ENCODE measurements at places on chromosomes 1 and 21.

DNA sequence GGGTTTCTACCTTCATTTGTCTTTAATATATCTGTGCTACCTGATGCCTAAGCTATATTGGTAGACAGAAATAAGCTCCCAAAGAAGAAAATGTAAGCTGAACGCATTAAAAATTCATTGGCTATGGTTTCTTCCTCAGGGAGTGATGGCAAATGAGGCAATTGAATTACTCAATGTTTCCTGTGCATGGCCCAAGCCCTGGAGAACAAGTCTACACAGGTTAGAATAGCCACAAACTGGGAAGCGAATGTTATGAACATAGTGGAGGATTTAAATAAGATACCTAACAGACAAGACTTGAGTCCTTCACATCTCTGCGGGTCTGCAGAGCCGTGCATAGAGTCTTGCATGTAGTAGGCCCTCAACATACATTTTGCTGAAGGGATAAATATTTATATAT lies 350.3 kb downstream of the RWDD3 start:
- DNase-seq, result no peak

- no peak for DNase-seq
Measured at GRCh38 chr1:183461350-183461749, 10.9 kb upstream of the SMG7 start.

GRCh38 chr1:87437663-87438295 lies 109.1 kb downstream of the LMO4 start:
- no peak for DNase-seq

DNA sequence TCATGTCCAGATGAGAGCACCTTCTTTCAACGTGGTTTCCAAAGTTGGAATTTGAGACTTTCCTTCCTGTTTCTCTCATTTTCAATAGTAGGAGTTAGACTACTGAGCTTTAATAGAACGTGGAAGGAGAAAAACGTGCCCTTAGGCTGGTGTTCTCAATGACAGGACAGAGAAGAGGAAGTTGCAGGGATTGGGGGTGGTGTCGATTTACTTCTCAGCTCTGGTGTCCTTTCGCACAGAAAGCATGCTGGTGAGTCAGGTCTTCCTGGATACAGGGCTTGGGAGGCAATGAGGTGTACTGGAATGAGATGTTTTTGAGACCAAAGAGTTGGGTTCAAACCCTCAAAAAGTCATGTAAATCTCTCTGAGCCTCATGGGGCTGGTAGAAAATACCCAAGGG lies 67.1 kb downstream of the HIVEP3 start:
- DNase-seq, result no peak

GRCh38 chr1:45512641-45513054 lies 9.0 kb downstream of the PRDX1 start:
- DNase-seq, result no peak

DNA sequence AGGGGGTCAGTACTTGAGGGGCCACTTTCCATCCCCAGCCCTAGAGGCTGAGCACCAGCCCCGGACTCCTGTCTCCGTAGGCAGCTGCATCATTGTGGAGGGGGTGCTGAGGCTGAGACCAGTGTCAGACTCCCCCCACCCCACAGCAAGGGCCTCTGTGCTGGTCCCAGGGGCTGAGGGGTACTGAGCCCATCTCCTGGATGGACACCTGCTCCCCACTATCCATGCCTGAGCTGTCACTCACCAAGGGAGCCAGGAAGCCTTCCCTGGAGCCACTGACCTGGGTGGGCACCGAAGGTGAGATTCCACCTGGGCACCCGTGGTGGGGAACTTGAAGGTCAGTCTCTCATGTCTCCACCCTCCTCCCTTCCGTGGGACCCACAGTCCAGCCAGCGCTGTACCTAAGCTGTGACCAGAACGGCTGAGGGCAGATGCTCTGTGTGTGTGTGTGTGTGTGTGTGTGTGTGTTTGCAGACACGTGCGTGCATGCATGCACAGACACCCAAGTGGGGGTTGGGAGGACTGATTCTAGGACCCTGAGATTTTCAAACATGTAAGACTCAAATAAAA lies 9.3 kb downstream of the DISP3 start:
- DNase-seq, result no peak

DNA sequence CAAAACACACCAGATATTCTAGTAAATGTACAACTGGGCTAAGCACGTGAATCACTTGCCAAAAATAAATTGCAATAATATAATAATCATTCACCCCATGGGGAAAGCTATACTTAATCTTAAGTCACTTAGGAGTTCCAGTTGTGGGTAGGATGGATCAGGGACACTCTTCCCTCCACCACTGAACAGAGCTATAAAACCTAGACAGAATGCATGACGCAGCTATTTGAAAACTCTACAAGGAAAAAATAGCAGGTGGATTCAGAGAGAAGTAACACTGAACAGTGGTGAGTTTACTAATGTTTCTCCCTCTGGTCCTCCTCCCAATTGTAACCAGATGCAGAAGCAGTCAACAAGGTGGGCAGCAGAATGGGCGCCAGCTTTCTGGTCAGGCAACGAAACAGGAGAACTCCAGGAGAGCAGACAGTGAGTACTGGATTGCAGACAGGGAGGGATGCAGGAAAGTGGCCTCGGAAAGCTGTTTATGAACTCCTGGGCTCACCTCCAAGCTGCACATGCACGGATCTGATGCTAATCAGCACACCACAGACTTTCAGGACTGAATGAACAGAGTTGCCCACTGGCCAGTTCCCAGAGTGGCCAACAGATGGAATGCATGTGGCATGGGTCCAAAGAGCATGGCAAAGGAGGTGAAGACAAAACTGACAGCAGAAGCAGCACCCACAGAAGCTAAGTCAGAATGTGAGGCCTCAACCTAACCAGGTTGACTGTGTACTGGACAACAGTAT lies 41.4 kb downstream of the TARBP1 start:
- no peak for DNase-seq

DNA sequence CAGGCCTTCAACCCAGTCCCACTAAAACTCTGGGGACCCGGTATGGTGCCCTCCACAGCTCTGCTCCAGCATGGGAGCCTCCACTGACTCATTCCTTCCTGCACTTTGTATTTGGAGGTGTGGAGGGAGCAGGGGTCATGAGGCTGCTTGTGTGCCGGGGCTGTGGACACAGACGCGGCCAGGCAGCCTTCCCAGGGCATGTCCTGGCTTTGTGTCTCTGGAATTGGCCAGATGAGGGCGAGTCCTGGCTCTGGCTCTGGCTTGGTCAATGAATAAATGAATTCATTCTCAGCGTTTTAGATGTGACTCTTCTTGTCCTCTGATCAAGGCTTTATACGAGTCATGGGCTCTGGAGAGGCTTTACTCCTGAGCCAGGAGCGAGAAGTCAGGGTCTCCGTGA lies 19.1 kb downstream of the AJAP1 start:
- no peak for DNase-seq

DNA sequence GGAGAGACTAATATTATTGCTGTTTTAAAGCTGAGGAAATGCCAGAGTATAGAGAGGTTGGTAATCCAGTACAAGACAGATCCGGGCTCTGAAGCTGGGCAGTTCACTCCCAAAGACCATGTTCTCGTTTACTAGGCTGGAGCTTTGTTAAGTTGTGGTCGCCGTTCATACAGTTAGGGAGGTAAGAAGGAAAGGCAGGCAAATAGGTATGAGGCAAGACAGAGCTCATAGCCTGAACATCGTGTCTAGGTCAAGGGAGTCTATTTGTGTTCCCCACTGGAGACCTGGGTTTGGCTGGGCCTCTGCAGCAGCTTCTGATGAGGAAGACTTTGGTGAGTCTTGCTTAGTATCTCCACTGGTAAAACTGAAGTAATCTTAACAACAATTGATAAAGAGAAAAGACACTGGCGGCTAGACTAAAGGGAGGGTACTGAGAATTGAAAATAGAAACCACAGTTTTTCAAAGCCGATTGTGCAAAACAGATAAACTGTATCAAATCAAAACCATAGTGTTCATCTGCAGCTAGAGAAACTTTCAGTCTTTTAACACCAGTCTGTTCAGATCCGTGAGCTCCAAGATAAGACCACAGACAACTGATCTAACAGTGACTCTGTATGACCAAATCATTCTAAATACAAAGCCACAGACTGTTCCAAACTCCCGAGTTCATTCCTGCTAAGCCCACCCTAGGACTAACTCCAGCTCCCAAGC lies 217.0 kb upstream of the FAM78B start:
- no peak for DNase-seq

DNA sequence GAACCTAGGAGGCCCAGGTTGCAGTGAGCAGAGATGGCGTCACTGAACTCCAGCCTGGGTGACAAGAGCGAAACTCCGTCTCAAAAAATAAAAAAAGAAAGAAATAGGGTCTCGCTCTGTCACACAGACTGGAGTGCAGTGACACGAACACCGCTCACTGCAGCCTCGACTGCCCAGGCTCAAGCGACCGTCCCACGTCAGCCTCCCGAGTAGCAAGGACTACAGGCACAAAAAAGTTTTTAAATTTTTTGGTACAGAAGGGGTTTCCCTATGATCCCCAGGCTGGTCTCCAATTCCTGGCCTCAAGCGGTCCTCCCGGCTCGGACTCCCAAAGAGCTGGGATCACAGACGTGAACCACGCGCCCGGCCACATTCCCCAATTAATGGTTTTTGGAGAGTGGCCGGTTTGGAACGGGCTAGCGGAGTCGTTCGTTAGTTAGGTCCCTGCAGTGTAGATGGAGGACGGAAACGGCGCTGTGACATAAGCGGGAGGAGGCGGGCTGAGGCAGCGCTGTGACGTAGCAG lies 611 bp upstream of the GUK1 start:
- no peak for DNase-seq

DNA sequence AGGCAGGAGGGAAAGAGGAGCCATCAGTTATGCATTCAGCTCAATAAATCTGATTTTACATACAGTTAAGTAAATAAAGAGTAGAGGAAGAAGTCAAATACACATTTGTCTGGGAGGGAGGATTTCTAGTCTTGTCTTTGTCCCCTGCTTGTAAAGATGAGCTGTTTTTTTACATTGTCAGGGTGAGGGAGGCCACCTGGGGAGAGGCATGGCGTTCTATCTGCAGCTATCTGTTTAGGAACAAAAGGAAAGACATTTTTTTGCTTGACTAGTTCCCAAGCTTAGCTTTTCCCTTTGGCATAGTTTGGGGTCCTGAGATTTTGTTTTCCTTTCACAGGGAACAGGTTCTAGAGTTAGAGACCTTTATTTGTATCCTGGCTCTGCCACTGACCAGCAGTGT lies 14.9 kb downstream of the RAD54L start:
- no peak for DNase-seq

- no peak for DNase-seq
Measured at GRCh38 chr1:188620236-188620635, 1791.5 kb downstream of the PLA2G4A start.

DNA sequence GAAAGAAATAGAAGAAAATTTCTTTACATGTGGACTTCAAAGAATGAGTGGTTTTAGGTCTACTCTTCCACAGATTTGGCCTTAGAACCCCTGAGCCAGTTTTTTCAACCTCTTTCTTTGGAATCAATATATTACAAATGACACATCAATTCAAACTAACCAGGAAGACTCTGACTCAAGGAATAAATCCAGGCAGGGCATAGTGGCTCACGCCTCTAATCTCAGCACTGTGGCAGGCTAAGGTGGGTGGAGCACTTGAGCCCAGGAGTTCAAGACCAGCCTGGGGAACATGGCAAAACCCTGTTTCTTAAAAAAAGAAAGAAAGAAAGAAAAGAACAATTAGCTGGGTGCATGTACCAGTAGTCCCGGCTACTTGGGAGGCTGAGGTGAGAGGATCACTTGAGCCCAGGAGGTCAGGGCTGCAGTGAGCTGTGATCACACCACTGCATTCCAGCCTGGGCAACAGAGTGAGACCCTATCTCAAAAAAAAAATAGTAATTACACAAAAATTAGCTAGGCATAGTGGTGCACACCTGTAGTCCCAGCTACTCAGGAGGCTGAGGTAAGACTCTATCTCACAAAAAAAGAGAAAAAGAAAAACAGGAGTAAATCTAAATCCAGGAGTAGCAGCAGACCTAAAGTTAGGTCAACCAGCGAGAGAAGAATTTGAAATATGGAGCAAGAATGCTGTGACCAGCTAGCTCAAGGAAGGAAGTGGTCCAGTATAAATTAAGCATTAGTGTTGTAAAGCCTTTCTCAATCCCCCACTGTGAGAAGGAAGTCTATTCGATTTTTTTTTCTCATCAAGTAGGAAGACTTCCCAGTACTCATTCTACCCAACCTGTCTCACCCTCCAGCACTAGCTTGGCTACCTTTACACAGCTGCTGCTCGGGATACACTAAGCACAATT lies 1.9 kb downstream of the SORT1 start:
- no peak for DNase-seq

DNA sequence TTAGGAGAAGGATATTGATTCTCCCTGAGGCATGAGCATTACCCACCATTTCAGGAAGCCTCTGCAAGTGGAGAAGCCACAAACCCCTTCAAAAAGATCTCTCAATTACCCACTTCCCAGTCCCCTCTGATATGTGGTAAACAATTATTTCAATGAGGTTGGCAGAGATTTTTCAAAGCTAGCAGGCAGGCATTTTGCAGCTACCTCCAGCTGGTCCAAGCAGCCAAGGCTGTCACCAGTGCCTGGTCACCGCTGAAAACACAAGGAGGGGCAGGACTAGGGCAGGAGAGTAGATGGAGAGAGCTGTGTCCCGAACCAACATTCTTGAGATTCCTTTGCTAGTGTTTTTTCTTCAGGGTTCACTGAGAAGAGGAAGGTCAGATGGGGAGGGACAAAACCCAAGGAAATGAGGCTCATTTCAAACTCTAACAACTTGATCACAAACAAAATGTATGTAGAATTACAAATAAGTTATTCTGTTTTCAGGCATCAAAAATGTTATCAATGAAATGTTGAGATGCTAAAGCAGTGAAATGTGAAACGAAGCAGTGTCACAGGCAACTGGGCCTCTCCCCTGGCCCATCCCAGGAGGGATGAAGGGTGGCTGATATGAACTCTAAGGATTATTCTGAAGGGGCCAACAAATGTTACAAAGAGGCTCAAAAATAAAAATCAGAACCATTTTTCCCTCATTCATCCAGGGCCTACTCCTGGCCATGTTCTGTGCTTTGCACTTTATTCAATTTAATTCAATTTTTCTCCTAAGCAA lies 22.3 kb downstream of the APP start:
- DNase-seq, result no peak

- DNase-seq, result no peak
Measured at GRCh38 chr1:93384656-93385055, 38.9 kb downstream of the DR1 start.

- DNase-seq, result no peak
Measured at GRCh38 chr1:143643148-143643885, 328.5 kb downstream of the FAM72C start.

GRCh38 chr1:183653876-183654451 lies 848 bp upstream of the APOBEC4 start:
- no peak for DNase-seq

DNA sequence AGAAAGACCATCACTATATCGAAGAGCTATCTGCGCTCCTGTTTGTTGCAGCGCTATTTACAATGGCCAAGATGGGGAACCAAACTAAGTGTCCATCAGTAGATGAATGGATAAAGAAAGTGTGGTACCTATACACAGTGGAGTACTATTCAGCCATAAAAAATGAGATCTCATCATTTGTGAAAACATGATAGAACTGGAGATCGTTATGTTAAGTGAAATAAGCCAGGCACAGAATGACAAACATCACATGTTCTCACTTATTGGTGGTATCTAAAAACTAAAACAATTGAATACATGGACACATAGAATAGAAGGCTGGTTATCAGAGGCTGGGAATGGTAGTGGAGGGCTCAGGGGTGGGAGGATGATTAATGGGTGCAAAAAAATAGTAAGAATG lies 256.2 kb downstream of the SRGAP2C start:
- no peak for DNase-seq

GRCh38 chr21:30719401-30719800 lies 824 bp upstream of the KRTAP21-3 start:
- DNase-seq, result no peak

All from stimulated activated CD4-positive, alpha-beta T cell treated with anti-CD3 and anti-CD28 coated beads, Interleukin-1b, Interleukin-23, amount 100 ng/mL, for 24 hours (primary cell).